ENCODE measurements at places on chromosomes 1 and 21.

- DNase-seq, result no peak
These were observed 16.3 kb downstream of the MYSM1 start for GRCh38 chr1:58683519-58683918.

DNA sequence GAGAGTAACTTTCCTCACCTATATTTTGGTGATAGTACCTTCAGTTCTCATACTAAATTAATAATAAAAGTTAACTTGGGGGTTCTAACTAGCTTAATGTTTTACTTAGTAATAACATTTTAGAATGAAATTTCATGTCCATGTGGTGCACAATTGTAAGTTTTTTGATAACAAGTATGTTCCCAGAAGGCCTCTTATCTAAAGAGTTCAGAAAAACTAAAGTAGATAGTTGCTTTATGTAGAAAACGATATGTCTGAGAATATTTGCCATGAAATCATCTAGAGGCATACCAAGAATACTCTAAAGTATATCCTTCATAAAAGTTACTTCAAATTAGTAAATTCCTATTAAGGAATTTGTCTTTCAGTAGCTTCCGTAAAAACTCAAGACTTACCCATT lies 10.2 kb upstream of the ADCY10 start:
- DNase-seq, result no peak

- no peak for DNase-seq
These were observed 22.9 kb upstream of the TMEM51 start for GRCh38 chr1:15130607-15131006.

- no peak for DNase-seq
These were observed 36.6 kb upstream of the PADI1 start for GRCh38 chr1:17168091-17168876.

GRCh38 chr1:223212441-223212840 lies 69.4 kb upstream of the TLR5 start:
- DNase-seq, result no peak

GRCh38 chr1:212294983-212295382 lies 9.8 kb downstream of the PPP2R5A start:
- no peak for DNase-seq

DNA sequence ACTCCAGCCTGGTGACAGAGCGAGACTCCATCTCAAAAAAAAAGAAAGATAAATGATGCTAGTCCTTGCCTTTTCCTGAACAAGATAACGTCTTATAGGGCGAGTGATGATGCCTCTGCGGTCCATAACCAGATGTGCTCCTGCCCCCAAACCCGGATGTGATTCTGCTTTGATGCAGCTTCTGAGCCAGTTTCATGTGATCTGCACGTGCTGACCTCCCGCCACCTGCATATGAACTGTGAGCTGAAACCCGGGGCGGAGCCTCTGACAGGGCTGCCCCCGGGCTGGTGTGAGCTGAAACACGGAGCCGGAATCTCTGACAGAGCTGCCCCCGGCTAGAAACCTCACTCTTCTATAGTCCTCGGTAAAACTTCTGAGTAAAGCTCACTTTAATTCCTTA lies 1.3 kb downstream of the KRTAP12-4 start:
- no peak for DNase-seq

DNA sequence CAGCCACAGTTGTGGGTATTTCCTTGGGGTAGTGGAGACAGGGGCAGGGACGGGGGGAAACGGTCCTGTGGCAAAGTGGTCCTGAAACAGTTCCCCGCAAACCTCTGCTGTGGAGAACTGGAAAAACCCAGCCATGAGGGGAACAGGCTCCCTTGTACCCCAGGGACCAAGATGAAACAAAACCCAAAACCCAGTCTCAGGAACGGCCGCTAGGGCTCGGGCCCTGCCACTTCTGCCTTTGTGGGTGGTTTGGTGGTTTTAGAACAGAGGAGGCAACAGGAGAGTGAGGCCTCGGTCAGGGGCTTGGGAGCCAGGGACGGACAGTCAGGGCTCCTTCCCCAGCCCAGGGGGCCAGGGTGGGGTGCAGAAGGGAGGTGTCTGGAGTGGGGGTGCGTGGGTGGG lies 24.8 kb upstream of the EDN2 start:
- no peak for DNase-seq

DNA sequence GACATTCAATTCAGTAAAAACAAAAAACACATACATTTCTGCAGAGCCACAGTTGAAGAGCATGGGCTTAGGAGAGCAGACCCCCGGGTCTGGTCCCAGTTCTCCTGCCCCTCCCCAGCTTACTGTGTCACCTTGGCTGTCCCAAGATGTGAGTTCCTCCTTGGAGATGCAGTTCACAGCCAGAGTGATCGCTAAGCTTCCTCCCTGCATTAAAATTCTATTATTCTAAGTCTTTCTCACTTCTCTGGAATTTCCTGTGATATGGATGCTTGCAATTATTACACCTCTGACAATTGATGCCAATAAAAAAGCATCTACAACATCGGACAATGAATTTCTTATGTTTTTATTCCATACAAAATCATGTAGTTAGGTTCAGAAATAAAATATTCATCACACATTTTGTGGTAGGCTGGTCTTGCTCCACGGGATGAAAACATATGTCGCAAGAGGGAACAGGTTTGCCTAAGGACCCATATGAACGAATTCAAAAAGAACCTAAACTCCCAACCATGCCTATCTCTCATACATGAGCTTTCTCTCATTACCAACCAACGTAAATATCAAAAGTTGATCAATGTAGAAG lies 328.5 kb upstream of the RUNX1 start:
- no peak for DNase-seq

DNA sequence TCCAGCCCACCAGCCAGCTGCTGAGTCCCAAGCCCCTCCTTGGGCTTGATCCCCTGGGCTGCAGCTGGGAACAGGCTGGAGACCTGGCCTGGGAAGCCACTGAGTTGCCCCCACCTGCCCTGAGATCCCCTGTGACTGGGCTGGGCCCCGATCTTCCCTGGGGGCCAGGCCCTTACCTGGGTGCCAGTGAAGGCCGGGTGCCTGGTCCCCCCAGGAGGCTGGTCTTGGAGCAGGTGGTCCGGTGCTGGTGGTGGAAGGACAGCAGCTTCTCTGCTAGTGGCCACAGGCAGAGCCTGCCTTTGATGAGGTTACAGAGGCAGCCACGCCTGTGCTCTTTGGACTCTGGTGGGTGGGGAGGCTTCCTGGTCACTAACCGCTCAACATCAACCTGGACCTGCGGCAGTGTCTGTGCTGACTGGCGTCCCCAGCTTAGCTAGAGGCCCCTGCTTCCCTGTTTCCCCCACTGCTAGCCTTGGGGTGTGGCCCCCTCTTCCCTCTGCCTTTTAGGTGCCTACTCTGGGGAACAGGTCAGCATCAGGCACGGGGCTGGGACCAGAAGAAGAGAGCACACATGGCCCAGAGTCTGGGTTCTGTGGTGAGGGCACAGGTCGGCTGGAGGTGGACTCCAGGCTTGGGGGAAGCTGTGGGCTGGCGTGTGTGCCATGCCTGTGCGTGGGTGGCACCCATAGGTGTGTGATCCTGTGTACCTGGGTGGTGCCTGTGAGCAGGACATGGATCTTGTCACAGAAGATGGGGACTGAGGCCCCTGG lies at the start of gene EPS8L3:
Gene EPS8L3, minus strand, starts transcription at position 278 of the 770 bp plus-strand sequence. CDS start 2,174 bp downstream, outside the sequence.
- no peak for DNase-seq

- DNase-seq, result no peak
These were observed 4.4 kb downstream of the POU3F1 start for GRCh38 chr1:38041936-38042834.

DNA sequence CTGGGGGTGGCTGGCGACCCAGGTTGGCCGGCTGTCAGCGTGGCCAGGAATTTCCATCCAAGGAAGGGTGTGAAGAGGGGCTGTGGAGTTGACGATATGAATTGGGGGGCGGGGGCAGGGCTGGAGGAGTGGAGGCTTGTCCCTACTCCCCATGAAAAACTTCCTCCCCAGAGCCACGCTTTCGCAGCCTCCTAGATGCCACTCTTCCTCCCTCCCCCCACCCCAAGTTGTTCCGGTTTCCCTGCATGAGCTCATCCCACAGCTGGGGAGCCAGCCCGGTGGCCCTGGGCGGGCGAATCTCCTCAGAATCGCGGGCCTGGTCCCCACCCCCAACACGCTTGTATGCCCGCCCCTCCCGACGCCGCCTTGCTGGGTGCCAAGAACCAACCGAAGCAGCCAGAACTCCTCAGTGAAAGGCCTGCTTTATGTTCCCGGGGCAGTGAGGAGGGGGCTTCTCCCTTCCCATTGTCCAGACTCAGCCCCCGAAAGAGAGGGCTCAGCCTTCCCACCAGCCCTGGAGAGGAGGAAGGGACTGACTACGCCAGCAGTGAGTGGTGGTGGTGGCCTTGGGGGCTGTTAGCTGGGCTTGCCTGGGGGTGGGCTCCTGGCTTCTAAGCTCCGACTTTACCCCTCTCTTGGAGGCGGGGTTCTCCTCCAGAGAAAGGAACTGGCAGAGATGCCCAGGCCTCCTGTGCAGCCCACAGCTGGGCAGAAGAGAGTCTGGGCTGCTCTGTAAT lies 1.8 kb upstream of the CSMD2 start:
- DNase-seq, result no peak

GRCh38 chr1:115170961-115171392 lies 81.7 kb upstream of the TSPAN2 start:
- DNase-seq, result no peak

GRCh38 chr1:231610388-231610787 lies 16.2 kb upstream of the DISC1 start:
- no peak for DNase-seq

- peak; percentile 13 for DNase-seq
These were observed 4.8 kb upstream of the LRRC8B start for GRCh38 chr1:89519779-89520358.

- DNase-seq, result no peak
These were observed 18.7 kb upstream of the CSF1 start for GRCh38 chr1:109891930-109892329.

DNA sequence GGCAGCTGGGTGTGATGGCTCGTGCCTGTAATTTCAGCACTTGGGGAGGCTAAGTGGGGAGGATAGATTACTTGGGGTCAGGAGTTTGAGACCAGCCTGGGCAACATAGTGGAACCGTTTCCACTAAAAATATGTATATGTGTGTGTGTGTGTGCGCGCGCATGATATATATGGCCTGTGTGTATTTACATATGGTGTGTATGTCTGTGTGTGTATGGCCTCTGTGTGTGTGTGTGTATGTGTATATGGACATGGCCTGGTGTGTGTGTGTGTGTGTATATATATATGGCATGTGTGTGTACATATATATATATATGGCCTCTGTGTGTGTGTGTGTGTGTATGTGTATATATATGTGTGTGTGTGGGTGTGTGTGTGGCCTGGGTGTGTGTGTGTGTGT lies 16.0 kb upstream of the SLC2A7 start:
- DNase-seq, result no peak

DNA sequence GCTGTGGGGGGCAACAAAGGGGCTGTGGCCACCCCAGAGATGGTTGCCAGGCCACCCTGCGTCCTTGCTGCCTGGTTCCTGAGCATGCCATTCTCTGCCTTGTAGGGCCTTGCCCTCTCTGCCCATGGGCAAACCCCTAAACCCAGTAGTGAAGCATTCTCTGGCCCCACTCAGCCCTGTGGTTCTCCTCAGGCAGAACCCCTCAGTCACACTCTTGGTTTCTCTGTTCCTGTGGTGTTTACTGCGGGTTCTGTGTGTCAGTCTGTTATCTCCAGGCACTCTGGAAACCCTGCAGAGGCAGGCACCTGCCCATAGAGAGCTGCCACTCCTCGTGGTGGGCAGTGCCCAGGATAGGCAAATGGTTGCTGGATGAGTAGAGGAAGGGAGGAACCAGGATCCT lies 41.1 kb upstream of the IL19 start:
- no peak for DNase-seq

DNA sequence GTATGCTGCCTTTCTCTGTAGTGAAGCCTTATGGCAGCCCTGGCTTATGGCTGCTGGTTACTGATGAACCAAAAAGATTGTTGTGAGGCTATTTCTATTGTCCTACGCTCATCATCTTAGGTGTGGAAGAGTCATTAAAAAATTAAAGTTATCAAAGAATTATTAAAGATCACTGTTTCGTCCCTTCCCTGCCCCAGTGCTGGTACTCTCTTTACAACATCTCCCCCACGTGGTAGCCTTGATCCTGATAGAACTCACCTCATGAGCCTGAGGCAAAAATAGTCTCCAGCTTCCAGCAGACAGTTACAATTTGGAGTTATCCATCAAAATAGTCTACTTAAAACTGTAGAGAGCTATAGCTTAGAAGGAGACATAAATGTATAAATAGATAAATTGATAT lies 201.5 kb downstream of the S1PR1 start:
- DNase-seq, result no peak

GRCh38 chr1:201436393-201436792 lies 14.9 kb upstream of the TNNI1 start:
- DNase-seq, result no peak

GRCh38 chr1:211577277-211577818 lies 1.6 kb downstream of the SLC30A1 start:
- no peak for DNase-seq

DNA sequence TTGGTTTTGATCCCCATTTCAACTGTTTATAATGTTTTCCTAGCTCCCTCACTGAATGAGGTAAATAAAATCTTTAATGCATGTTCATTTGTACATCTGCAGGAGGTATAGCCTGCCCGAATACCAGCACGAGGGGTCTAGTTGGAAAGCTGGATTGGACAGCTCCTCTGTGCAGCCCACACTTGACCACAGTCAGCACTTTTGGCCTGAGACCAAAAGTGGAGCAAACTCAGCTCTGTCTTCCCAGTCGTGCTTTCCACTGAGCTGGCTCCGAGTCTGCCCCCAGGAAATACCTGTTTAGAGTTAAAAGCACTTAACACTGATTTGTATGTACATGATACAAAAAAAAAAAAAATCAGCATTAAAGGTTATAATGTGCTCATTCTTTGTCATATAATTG lies 224.4 kb downstream of the DSCAM start:
- DNase-seq, result no peak

DNA sequence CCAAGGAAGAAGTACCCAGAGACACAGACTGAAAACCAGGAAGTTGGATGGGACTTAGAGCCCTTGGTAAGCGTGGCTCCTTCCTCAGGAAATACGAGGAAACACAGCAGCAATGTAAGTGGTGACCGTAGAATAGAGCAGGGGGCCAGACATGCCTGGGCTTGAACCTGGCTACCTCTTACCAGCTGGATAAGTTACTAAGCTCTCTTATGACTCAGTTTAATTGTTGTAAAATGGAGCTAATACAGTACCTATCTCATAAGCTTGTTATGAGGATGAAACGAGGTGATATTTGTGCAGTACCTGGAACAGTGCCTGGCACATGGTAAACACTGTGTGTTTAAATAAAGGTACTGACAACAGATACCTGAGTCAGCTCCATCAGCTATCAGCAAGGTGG lies 19.2 kb downstream of the EBNA1BP2 start:
- DNase-seq, result no peak

GRCh38 chr1:247111700-247112478 lies 7.7 kb upstream of the ZNF669 start:
- no peak for DNase-seq

Measured in GM12864 (cell line).